NCI-H1930 (cell line): ENCODE measurements at places on chromosomes 6 and 20.

DNA sequence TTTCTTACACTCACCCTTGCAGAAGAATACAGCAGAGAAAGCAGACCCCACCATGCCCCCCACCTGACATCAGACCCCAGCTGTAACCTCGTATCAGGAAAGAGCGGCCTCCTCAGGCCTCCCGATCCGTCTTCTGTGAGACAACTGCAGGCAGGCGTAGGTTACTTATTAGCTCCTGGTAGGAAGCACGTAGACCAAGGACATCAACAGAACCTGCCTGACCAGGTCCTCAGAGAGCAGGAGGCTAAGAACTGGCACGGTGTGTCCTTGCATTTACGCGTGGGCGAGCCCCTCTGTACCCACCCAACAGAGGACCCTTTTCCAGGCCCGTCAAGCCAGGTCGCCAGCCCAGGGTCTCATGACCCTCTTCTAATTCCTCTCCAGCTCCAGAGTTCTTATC lies 51.0 kb downstream of the ABHD12 start:
- no peak for DNase-seq

DNA sequence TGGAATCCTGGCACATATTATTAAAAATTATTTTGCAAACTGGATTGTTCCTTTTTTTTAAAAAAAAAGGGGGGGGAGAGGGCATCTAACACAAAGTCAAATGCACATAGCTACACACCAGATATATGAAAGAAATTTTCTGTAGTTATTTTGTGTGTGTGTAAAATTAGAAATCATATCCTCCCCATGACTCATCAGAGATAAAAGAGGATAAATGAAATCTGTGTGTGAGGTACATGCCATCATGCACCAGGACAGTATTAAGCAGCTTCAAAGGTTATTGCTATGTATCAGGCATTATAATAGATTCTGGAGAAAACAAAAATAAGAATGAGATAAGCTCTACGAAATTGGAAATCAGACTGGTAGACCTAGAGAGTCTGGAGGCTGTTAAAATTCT lies 5.2 kb downstream of the BTBD9 start:
- no peak for DNase-seq

GRCh38 chr6:151137542-151137941 lies 102.2 kb upstream of the AKAP12 start:
- peak; percentile 1 for DNase-seq

- DNase-seq: no peak
Observed at GRCh38 chr20:48207505-48207904, 422.2 kb upstream of the SULF2 start.

DNA sequence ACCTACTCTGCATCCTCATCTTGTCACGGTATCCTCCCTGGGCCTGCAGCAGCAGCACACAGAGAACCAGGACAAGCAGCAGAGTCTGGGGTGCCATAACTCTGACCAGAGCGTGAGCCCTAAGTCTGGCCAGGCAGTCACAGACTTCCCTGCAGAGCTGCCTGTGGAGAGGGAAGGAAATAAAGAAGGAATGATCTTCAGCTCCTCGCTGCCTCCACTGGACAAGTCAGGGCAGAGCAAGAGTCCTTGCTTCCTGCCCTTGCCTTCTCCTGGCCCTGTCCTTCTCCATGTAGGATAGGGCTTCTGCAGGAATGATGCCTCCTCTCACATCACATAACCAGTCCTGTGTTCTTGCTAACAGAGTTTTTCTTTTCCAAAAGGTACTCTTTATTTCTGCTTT lies 15.9 kb upstream of the WFDC11 start:
- DNase-seq: no peak

- DNase-seq: no peak
Observed at GRCh38 chr6:88884361-88884760, 79.1 kb downstream of the RNGTT start.

DNA sequence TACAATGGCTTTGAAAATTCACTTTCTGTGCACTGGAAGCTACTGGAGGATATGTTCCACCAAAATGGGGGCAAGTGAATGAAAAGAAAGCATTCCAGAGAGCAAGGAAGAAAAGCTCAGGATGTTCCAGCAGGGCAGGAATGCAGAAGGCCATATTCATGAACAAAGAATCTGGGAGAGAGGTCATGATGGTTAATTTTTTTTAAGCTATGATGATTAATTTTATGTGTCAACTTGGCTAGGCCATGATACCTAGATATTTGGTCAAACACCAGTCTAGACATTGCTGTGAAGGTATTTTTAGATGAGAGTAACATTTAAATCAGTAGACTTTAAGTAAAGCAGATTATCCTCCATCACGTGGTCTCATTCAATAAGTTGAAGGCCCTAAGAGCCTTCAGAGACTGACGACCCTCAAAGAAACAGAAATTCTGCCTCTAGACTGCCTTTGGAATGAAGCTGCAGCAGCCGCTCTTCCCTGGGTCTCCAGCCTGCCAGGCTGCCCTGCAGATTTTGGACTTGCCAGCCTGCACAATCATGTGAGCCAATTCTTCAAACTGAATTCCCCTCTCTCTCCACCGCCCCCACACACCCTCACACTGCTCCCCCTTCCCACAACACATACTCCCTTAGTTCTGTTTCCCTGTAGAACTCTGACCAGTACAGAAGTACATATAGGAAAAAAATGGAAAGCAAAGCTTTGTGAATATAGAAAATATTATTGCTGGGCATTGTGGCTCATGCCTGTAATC lies 20.1 kb upstream of the GCM1 start:
- no peak for DNase-seq

GRCh38 chr6:52326540-52327364 lies 35.2 kb upstream of the PAQR8 start:
- no peak for DNase-seq

- DNase-seq: no peak
Observed at GRCh38 chr6:116881236-116881635, 4.2 kb downstream of the RFX6 start.

DNA sequence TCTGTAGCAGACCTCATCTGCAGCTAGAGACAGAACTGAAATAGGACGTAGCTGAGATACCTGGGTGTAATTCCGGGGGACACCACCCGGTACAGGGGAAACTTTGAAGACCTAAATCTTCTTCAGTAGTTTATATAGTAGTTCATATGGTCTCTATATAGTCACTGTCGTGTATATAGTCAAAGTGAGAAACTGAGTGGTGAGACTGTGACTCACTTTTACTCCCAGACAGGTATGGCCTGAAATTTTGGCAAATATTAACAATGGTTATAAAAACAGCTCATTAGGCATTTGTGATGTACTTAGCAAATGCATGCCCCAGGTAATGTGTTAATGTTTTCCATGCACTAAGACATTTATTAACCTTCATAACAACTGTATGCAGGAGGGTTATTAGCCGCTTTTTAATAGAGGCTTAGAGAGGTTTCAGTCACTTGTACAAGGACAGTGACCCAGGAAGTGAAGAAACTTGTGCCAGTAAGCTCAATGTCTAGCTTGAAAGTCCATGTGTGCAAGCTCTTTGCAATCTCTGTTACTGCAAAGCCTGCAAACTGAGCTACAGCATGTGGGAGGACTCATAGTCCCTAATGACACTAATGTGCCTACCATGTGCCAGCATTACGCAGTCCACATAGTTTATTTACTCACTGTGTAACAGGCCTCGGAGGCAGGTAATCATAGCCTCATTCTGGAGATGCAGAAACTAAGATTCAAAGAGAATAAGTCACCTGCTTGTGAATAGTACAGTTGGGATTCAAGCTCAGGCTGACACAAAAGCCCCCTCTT lies 165.4 kb upstream of the CHD6 start:
- DNase-seq: no peak

DNA sequence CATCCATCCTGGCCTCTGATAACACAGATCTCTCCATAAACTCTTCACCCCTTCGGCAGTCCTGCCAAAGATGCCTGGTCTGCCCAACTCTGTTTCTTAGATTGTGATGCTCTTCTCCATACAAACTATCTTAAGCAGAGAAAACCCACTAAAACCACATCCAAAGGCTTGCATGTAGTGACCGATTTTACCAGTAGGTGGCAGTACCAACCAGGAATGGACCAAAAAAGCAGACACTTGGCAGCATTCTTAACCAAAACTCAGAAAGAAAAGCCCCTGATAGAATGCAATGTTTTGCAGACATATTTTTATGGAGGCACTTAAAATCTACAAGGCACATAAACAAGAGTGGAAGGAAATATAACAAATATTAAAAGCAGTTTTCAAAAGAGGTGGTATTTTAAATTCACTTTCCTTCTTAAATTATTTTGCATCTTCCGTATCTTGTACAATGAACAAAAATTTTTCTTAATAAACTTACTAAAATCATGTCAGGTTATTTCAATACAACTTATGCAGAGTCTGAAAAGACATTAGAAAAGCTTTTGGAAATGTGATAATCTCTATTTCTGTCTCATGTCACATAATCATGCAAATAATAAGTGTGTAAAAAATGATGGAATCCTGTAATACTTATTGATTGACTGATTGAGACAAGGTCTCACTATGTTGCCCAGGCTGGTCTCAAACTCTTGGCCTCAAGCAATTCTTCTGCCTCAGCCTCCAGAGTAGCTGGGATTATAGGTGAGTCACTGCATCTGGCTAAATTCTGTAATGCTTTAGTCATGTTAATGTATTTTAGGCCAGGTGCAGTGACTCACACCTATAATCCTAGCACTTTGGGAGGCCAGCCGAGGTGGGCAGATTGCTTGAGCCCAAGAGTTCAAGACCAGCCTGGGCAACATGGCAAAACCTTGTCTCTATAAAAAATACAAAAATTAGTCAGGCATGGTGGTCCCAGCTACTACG lies 29.4 kb downstream of the LRP11 start:
- peak; percentile 23 for DNase-seq

- no peak for DNase-seq
Observed at GRCh38 chr6:123529843-123530242, 106.9 kb downstream of the TRDN start.

- DNase-seq: no peak
Observed at GRCh38 chr20:46595933-46596332, 45.5 kb upstream of the OCSTAMP start.

- no peak for DNase-seq
Observed at GRCh38 chr6:30260036-30260504, 46.9 kb upstream of the TRIM26 start.

DNA sequence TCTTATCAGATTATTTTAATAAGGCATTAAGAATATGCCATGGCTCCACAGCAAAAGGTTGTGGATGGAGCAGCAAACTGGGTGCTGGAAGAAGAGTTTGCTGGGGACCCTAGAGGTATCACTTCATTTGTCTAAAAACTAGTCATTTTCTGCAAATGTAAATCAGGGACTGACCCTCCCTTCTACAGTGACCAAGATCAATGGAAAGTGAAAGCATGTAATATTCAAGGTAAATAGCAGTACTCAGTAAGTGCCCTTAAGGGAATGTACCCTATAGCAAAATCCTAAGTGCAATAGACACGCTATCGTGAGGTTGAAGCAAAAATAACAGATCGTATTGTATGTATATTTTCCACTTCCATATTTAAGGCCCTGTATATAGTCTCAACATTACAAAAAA lies 38.7 kb downstream of the TRDN start:
- no peak for DNase-seq

DNA sequence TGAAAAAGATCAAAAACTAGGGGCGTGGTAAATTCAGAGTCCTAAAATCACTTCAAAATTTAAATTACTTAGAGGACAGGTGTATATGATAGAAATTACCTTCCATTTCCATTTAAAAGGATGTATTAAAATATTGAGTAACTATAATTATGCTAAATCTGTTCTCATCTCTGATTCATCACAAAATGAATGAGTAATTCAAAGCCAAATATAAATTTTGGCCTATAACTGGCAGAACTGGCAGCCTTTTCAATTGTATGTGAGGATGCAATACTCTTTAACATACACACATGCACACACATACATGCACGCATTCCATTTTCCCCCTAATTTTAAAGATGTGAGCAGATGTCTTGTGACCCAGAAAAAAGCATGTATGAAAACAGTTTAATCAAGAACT lies 194.6 kb downstream of the EPM2A start:
- DNase-seq: no peak

- DNase-seq: no peak
Observed at GRCh38 chr6:145863366-145863765, 48.8 kb upstream of the FBXO30 start.

- DNase-seq: no peak
Observed at GRCh38 chr6:30935018-30935417, 3.0 kb upstream of the SFTA2 start.

DNA sequence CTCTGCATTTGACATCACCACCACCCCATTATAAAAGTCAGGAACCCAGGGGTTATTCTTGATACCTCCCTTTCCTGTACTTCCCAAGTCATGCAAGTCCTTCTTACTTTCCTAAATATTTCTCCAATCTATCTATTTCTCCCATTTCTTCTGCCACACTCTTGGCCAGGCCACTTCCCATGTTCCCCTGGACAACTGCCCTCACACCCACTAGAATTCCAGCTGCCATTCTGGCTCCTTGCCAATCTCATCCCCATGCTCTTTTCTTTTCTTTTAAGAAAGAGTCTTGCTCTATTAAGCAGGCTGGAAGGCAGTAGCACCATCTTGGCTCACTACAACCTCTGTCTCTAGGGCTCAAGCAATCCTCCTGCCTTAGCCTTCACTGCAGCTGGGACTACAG lies 15.2 kb downstream of the DEFB132 start:
- no peak for DNase-seq

DNA sequence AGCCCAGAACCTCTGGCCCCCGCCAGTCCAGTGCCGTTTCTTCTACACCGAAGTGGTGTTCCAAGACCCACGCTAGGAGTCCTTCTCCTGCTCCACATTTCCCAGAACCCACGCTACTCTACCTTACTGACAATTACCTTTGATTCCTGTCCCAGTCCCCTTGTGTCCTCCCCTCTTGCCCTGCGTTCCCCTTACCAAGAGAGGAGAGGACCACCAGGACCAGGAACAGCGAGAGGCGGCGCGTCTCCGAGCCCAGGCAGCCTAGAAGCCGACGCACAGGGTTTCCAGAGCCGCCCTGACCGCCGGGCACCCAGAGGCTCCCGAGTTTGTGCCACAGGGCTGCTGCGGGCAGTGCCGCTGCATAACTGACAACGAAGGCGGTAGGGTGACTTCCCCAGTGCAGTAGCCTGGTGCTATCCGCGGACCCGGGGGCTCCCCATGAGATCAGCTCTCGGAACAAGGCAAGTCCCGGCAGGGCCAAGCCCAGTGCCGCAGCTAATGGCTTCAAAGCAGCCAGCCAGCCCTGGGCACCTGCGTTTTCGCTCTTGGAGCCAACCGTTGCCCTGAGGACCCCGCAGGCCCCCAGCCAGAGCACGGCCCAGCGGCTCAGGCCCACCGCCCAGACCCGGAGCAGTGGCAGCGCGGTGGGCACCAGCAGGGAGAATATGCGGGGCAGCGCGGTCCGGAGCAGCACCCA lies 512 bp downstream of the TAP1 start:
- DNase-seq: no peak

GRCh38 chr20:57772349-57772964 lies 62.6 kb upstream of the PMEPA1 start:
- DNase-seq: no peak

DNA sequence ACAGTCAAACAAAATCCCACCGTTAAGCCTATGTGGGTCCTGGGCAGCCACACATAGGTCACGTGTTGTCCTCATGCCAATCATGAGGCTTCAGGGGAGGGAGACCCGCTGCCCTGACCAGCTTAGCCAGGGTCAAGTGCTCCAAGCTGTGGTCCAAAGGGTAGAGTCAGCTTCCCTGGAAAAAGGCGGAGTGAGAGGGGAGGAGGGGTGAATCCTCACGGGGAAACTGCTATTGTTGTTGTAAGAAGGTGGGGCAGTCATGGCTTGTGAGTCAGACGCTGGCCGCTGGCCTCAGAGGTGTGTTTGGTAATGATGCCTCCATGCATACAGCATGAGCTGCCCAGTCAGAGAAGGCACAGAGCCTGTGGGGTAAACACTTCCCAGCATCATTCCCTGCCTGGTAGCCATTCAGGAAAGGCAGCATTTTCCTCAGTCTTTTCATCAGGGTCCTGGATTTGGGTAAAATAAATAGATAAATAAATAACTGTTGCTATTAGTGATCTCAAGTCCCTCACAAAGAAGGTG lies 8.7 kb downstream of the CST3 start:
- no peak for DNase-seq
